B cell (primary cell): ENCODE measurements at places on chromosomes 7 and 10.
A peak's percentile ranks its signal among the peaks of the same experiment; 100 is the strongest.

DNA sequence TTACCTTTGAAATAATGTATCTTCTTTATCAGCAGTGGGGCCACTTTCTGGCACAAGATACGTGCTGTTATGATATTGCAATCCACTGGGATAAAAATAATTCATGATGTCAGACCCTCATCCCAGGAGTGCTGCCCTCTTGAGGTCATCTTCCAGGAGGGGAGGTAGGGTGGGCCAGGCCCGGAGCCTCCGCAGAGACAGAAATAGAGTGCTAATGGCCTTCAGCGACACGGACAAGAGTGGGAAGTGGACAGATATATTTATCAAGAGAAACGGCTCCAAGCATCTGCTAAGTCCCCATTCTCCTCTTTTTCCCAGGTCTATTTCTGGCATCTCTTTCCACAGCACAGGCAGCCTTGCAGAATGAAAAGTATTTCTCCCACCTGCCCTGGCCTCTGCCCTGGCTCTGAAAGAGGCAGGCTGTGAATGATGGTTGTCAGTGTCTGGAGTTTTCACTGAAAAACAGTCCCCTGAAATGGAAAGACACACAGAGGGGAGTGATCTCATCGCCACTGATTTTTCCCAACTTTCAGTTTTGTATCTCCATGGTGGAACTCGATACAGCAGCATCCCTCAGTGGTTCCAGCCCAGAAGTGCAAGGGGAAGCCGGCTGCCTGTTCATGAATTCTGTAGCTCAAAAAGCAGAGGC lies 251.7 kb upstream of the MYO3A start:
- DNase-seq: no peak
- H3K4me1 ChIP-seq: no peaks in the 10 kb centered on the region

DNA sequence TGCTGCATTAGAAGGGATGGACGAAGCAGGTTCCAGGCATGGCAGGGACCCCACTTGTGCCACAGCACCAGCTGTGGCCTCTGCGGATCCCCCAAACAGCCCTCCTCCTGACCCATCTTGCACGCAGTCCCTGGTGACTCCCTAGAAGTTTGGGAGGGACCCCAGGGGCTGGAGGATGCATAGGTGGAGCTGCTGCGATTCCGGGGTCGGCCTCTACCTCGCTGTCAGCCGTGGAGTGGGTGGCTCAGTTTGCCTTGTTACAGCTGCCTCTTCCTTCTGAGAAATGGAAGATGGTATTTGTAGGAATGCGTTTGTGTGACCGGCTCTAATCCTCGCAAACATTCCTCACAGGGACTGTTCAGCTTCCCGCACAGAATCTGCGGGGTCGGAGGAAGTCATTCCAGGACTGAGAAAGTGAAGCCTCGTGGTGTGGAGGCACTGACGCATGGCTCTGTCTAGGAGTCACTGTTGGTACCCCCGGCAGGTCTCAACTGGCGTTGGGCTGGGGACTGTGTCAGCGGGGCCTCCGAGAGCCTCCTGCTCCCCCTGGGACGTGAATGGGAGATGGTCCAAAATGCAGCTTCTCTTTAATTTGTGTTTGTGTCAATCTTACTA lies 17.5 kb downstream of the PWWP2B start:
- H3K4me3 ChIP-seq: no peak overlapping the region
- no peak overlapping the region for H3K27ac ChIP-seq
- no peaks in the 10 kb centered on the region for H3K27me3 ChIP-seq
- H3K4me1 ChIP-seq: peaks cover 35% of the 10 kb centered on the region
- DNase-seq: no peak
- no peaks in the 10 kb centered on the region for H3K36me3 ChIP-seq

DNA sequence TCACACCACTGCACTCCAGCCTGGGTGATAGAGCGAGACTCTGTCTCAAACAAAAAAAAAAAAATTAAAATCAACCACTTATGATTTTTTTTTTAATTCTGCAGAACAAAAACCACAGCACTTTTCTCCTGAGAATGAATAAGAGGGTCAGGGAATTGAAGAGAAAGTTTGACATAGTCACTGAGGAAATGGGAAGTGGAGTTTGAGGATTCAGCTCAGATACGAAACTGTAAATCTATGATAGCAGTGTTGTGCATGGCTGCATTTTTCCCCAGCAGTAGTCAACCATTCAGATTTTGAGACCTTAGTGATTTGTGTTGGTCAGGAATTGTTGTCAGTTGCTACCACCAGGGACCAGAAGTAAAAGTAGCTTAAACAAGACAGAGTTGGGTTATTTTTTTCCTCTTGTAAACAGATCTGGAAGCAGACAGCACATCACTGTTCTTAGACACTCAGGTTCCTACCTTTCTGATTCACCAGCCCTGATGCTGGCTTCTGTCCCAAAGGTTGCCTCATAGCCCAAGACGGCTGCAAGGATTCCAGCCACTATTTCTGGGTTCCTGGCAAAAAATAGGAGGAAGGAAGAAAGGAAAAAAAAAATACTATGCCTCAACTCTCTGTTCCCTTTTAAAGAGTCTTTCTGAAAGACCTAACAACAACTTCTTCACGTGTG lies 20.1 kb downstream of the PILRA start:
- H3K27me3 ChIP-seq: no peaks in the 10 kb centered on the region
- H3K4me1 ChIP-seq: peaks cover 40% of the 10 kb centered on the region
- H3K36me3 ChIP-seq: no peaks in the 10 kb centered on the region
- H3K4me3 ChIP-seq: no peak overlapping the region
- peak overlapping the region; percentile 10 for H3K27ac ChIP-seq
- DNase-seq: peak; percentile 27

GRCh38 chr7:35480806-35481205 lies 214.1 kb downstream of the HERPUD2 start:
- no peak overlapping the region for H3K4me3 ChIP-seq
- H3K36me3 ChIP-seq: no peaks in the 10 kb centered on the region
- no peak for DNase-seq
- peaks cover 4% of the 10 kb centered on the region for H3K27me3 ChIP-seq
- no peaks in the 10 kb centered on the region for H3K4me1 ChIP-seq

DNA sequence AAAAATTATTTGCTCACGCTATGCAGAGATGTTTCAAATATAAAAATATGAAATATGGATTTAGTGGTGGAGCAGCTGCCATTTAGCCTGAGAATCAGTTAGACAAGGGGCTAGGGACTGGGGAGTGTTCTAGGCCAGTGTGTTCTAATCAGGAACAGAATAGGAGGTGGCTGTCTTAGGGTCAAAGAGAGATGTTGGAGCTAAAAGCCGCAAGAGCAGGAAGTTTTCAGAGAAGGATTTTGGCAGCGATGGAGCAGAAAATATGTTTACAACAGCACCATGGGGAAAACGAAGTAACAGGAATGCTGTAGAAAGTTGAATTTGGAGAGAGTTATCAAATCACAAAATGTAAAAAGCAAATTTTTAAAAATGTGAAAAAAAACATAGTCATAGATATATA lies 314.0 kb upstream of the SEMA3A start:
- DNase-seq: no peak
- no peak overlapping the region for H3K4me3 ChIP-seq
- no peaks in the 10 kb centered on the region for H3K4me1 ChIP-seq
- no peak overlapping the region for H3K27ac ChIP-seq

GRCh38 chr7:92761391-92762097 lies 74.8 kb downstream of the CDK6 start:
- DNase-seq: no peak
- H3K36me3 ChIP-seq: no peaks in the 10 kb centered on the region
- no peaks in the 10 kb centered on the region for H3K27me3 ChIP-seq
- no peak overlapping the region for H3K27ac ChIP-seq

DNA sequence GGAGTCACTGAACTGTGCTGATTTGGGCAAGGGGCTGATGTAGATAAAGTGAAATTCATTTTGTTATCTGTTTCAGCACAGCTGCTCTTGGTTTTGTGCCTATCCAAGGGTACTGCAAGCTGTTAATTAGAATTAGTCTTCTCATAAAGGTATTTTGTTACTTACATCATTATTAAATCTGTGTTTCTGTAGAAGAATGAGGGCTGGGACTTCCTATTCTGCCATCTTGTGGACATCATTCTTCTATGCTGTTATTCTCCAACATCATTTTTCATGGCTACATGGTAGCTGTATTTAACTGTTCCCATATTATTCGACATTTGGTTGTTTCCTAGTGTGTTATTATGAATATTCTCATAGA lies 76.2 kb upstream of the CCDC71L start:
- peaks cover 10% of the 10 kb centered on the region for H3K4me1 ChIP-seq
- H3K36me3 ChIP-seq: no peaks in the 10 kb centered on the region
- no peak overlapping the region for H3K4me3 ChIP-seq
- H3K27ac ChIP-seq: no peak overlapping the region
- peak; percentile 17 for DNase-seq
- no peaks in the 10 kb centered on the region for H3K27me3 ChIP-seq

DNA sequence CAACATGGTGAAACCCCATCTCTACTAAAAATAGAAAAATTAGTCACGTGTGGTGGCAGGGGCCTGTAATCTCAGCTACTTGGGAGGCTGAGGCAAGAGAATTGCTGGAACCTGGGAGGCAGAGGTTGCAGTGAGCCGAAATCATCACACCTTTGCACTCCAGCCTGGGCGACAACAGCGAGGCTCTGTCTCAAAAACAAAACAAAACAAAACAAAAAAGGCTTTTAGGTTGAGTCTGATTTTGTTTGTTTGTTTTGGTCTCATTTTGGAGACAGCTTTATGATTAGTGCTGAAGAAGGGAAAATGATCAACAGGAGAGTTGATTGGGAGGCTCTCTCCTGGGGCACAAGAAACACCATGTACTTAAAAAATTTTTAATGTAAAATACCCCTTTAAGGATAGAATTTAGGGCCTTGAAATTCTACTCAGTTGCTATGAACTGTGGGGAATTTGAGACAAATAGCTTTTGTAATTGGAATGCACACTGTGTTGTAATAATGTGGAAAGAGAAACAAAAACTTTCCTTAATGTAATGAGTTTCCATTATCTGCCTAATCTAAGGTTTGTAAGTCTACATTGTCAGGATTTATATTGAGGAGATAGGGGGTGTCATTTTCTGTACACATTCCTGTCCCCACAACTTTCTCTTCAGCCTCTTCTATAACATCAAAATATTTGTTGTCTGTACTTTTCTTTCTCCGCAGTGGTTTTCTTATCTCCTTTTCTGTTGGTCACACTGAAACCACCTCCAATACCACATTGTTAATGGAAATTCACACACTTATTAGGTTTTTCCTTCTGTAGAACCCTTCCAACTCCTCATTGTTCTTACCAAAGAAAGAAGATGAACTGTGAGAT lies 41.3 kb downstream of the ARID5B start:
- H3K27ac ChIP-seq: peak overlapping the region; percentile 86
- H3K27me3 ChIP-seq: no peaks in the 10 kb centered on the region
- DNase-seq: peak; percentile 28
- H3K36me3 ChIP-seq: peaks cover 45% of the 10 kb centered on the region
- no peak overlapping the region for H3K4me3 ChIP-seq
- H3K4me1 ChIP-seq: peaks cover 71% of the 10 kb centered on the region

GRCh38 chr7:11294965-11295364 lies 321.3 kb downstream of the PHF14 start:
- no peaks in the 10 kb centered on the region for H3K36me3 ChIP-seq
- no peak overlapping the region for H3K27ac ChIP-seq
- no peak for DNase-seq
- H3K4me1 ChIP-seq: no peaks in the 10 kb centered on the region
- H3K4me3 ChIP-seq: no peak overlapping the region

DNA sequence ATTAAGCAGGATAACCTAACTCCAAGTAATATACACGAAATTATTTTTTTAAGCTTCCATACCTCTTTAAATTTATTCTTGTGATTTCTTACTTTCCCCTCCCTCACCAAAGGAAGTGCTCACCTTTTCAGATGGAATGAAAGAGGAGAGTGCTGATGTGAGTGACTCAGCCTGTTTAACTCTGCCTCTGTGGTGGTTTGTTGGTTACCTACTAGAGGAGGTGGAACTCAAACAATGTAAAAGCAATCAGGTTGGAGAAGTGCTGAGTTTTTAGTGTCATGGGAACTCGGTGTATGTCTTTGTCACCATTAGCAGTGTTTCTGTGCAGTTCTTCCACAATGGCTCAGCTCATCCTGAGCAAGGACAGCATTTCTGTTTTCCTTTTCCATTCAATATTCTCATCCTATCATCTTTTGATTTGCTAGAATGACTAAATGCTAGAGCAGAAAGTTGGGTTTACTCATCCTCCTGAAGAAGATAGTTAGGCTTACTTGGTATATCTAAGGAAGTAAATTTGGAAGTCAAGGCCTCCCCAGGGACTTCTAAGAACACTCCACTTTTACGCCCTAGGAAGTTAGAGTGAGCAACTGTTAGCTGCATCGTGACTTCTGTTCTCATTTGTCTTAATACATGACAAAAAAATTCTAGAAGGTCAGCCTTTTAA lies 6.0 kb downstream of the ADD3 start:
- no peaks in the 10 kb centered on the region for H3K36me3 ChIP-seq
- H3K4me3 ChIP-seq: no peak overlapping the region
- no peaks in the 10 kb centered on the region for H3K27me3 ChIP-seq
- DNase-seq: no peak
- peak overlapping the region; percentile 25 for H3K27ac ChIP-seq

DNA sequence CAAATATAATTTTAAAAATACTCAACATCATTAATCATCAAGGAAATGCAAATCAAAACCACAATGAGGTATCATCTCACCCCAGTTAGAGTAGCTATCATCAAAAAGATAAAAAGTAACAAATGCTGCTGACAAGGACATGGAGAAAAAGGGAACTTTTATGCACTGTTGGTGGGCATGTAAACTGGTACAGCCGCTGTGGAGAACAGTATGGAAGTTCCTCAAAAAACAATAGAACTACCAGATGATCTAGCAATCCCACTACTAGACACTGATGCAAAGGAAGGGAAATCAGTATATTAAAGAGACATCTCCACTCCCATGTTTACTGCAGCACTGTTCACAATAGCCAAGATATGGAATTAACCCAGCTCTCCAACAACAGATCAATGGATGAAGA lies 384.5 kb downstream of the PLXDC2 start:
- no peaks in the 10 kb centered on the region for H3K27me3 ChIP-seq
- no peak for DNase-seq
- H3K27ac ChIP-seq: no peak overlapping the region

DNA sequence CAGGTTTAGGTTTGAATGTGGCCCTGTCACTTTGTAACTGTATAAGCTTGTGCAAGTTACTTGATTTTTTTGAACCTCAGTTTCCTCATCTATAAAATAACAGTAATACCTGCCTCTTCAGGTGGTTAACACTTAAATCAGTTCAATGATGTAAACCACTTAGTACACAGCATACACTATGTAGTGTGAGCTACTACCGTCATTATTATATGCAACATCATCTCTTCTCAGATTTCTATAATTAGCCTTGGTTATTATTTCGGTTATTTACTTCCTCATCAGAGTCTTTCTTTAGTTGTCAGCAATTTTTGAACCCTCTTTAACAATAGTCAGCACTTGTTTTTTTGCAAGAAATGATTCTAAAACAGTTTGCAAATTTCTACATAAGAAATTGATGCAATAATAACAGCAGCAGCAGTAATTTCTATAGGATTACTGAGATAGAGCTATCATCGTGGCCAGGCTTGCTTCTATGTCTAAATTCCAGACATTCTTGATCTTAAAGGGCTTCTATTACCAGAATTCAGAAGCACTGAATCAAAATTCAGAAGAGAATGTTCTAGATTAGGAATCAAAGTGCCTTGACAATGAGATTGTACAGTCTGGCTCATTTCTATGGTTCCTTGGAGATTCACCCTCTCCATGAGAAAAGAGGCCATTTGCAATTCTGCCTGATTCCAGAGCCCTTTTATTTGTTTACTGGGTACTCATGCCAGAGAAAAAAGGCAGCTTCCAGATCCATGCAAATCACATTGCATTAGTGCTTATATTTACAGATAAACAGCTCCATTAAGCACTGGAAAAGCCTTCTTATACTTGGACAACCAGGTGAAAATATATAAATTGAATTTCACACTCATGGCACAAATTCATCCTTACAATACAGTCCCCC lies 25.0 kb upstream of the WDR11 start:
- no peak overlapping the region for H3K27ac ChIP-seq
- no peak overlapping the region for H3K4me3 ChIP-seq
- no peaks in the 10 kb centered on the region for H3K36me3 ChIP-seq
- no peaks in the 10 kb centered on the region for H3K27me3 ChIP-seq
